ENCODE measurements at places on chromosomes 6 and 20.

GRCh38 chr6:45608252-45608913, 230.6 kb upstream of the SUPT3H start:
- DNase-seq, result no peak

DNA sequence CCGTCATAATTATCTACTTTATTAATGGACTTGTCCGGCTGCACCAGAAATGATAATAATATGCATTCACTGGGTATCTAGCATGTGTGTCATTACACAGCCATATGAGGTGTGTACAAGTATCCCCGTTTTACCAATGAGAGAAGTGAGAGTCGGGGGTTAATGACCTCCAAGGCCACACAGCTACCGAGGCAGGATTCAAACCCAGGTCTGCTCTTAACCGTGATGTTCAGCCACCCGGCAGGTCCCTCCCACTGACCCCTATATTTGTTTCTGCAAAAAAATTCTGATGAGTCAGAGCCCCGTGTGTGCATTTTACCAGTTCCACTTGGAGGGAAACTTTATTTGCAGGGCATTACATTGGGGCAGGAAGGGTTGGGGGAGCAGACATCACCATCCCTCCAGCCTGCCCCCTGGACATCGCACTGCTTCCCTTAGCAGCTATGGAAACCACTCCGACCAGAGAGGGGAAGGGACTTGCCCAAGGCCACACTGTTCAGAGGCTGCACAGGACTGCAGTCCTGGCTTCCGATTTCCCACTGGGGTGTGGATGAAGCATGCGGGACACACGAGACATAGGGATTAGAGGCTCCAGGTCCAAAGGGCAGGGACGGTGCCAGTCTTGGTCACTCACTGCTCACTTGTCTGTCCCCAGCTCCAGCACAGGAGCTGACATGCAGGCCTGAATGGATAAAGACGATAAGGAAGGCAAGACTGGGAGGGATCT, 10.1 kb upstream of the SRC start:
- no peak for DNase-seq

DNA sequence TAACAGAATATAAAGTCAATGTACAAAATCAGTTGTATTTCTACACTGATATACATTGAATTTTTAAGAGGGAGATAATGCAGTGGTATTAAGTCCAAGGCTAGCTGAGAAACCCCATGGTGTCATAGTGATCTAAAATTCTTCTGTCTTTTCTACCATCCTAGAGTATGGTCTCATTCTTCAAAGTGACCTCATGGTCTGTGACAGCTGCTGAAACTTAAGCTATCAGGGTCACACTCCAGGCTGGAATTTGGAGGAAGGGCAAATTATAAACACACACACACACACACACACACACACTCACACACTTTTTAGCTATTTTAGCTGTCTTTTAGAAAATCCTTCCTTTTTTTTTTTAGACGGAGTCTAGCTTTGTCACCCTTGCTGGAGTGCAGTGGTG, 47.3 kb upstream of the DYNLRB1 start:
- no peak for DNase-seq

- no peak for DNase-seq
These were observed 185.6 kb upstream of the EPHA7 start for GRCh38 chr6:93604951-93605350.

DNA sequence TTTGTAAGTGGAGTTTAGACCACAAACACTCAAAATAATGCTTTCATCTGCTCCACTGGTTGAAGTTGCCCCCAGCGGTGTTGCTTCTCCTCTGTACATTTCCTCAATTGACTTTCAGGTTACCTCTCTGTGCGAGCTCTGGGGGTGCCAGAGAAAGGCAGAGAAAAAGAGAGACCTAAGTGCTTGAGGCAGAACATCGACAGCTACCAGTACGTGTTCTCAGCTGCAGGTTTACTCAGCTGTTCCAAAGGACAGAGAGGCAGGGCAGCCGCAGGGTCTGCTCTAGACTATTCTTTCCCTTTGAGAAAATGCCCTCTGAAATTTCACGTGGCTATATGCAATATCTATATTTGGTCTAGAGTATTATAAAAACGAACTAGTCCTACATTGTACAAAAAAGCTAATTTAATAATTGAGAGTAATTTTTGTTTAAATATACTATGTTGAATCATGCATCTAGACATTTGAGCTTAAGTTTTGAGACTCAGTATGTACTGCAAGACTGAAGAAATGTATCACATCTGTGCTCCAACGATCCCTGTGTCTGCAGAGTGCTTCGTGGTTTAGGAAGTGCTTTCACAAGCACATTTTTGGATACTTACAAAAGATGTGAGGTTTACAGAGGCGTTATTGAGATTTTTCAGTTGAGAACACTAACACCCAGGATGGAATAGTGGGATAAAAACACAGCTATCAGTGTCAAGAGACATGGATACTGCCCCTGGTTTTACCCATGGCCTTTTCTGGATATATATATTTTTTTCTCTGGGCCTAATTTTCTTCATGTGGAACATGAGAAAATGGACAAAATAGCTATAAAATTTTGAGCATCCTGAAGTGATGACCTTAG, 453.6 kb upstream of the FLRT3 start:
- DNase-seq, result no peak

DNA sequence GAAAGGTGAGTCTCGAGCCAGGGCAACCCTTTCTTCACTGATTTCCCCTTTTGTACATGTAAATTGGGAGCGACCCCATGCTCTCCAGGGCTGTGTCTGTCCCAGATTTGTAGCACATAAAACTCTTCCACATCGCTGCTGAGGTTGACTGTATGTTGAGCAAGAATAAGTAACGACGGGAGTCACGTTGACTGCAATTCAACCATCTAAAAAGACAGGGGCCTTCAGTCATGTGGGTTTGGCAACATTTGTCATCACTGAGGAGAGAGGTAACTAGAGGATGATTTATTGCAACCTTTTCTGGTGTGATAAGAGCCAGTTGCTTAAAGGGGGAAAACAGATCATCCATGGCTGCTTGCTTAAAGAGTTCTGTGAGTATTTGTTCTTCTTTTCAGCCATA, 159.4 kb upstream of the SULF2 start:
- DNase-seq, result no peak

DNA sequence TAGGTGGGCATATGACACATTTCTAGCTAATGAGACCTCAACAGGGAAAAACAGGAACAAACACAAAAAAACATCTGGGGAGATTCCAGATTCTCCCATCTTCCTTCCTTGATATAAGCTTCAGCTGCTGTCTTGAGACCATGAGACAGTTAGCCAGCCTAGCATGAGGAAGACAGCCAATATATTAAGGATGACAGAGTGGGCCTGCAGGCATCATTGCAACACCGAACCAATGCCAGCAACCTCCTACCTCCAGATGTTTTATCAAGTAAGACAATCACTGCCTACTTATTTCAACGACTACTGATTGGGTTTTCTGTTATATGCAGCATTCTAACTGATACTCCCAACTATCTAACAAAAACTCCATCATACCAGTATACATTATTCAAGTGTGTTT, 119.0 kb downstream of the ISM1 start:
- no peak for DNase-seq
